Activated CD4-positive, alpha-beta T cell treated with anti-CD3 and anti-CD28 coated beads for 36 hours (primary cell): ENCODE measurements at places on chromosomes 5 and 9. TPM values are rescaled to one million over a fixed set of nuclear protein-coding genes. Genes with fewer than 3 reads are reported as not detected.
A peak's percentile ranks its signal among the peaks of the same experiment; 100 is the strongest.

DNA sequence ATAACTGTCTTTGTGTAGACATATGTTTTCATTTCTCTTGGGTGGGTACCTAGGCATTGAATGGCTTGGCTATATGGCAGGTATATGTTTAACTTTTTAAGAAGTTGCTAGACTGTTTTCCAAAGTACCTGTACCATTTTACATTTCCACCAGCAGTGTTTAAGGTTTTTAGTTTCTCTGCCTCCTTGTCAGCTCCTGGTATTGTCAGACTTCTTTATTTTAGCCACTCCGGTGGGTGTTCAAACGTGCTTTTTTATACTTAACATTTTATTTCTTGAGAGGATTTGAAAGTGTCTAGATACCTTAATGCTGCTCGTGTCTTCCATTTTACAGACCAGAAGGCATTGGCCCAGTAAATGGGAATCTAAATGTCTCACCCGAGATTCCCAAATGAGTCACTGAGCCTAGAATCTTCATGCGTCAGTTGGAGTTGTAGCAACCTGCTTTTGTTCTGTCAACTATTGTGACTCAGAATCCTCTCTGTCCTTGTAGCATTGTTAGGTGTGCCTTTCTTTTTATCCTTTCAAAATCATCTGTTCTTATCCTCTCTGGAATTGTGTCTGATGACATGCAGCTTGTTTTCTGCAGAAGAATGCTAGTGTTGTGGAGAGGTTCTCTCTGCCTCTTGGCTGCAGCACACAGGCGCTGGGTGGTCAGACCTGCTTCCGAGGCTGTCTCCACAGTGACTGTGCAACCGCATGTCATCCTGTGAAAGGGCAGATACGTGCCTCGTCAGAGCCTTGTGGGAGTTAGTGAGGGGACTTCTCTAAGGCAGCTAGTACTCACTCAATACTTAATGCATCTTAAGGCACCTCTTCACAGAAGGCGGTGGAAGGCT, 291.8 kb downstream of the AOPEP start:
- peak; percentile 41 for DNase-seq

Gene TMC1
- total RNA-seq: not detected

Gene SEMA5A
- not detected for total RNA-seq

DNA sequence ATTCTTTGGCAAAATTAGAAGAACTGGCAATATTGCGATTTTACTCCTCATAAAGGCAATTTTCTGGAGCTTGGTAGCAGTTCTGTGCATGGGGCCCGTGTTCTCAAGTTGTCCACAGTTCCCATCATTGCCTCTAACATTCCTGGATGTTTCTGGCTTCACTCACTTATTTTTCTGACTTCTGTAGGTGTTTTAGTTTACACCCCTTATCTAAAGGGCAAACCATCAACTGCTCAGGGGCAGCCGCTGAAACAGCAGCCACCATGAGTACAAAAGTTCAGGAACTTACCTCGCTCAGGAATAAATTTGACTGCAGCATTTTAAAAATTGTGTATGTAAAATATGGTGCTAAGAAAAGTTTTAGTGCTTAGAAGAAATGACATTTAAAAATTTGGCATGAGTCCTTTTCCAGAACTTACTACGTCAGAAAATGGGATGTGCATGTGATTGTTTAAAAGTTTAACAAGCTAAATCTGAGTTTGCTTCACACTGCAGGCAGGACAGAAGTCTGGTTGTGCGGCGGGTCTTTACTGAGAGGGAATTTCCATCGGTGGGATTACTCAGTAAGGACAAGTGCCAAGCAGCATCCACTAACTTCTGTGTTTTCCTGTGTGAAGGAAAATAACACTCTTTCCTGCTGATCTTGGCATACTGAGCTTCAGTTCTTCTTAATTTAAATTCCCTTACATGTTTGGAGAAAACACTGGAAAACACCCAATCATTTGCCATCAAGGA, 261.7 kb downstream of the MAT2B start:
- no peak for DNase-seq

Gene SLC6A19
- total RNA-seq: not detected

DNA sequence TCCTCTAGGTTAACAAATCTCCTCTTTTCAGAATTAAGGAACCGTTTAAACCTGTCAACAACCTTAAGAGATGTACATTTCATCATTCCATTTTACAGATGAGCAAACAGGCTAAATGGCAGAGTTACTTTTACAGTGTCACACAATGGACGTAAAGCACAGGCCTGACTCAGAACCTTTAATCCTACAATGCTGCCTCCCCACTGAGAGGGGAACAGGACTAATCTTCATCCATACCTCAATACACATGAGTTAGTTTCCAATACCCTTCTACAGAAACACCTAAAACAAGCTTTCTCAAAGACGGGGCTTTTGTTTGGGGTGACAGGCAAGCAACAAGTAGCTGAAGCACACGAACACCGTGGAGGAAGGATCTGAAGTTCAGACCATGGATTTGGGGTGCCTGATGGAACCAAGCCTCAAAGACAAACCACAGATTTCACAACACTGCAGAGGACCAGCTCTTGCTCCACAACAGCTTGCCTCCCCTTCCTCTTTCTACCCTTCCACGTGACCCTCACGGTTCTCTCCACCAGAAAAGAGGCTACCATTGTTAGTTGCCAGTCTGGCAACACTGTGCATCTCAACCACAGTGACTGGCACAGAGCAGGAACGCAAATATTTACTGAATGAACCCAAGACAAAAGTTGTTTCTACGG, 1.8 kb downstream of the RNF130 start:
- DNase-seq: no peak

Gene LCN12
- total RNA-seq: 1.1 TPM

Gene ADAMTS13
- 1.7 TPM for total RNA-seq

Gene SOX30
- total RNA-seq: 0.18 TPM

DNA sequence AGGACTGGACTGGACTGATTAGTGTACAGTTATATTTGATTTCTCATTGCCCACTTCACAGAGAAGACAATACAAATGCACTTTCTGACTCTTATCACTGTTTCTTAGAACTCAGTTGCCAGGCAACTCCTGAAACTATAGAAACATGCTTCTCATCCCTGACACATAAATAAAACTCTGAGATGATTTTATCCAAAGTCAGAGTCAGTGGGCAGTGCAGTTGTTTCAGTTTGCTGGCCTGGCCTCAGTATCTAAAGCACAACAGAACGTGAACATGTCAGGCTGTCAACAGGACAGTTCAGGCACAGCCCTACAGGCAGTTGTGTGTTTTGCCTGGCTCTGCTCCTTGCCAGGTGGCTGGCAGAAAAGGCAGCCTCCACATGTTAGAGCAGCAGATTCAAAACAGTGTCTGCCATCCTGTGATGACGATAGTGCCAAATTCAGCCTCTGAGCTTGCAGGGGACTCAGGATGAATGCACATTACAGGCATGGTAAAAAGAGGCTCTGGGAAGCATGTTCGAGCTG, 65.1 kb upstream of the CCDC152 start:
- peak; percentile 5 for DNase-seq

Gene UNC13B
- 2.7 TPM for total RNA-seq

- peak; percentile 47 for DNase-seq
Measured at GRCh38 chr9:89442501-89442978, 55.4 kb downstream of the SEMA4D start.

DNA sequence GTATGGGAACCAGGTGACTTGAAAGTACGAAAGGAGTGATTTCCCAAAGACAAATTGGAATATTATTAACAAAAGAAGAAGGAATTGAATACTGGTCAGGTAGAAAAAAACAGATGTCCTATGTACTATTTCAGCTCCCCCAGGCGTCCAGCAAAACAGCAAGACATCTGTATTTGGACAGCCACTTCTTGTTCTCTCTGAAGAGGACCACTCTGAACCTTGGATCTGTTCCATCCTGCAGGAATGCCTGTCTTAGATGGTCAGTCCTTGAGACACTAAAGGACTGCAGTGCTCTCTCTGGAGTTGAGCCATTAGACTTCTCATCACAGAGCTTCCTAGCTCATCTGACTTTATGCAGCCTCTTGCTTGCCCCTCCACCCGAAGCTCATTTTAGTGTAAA, 74.4 kb upstream of the RARS1 start:
- no peak for DNase-seq

GRCh38 chr5:102453716-102454115, 45.1 kb downstream of the SLCO6A1 start:
- no peak for DNase-seq

DNA sequence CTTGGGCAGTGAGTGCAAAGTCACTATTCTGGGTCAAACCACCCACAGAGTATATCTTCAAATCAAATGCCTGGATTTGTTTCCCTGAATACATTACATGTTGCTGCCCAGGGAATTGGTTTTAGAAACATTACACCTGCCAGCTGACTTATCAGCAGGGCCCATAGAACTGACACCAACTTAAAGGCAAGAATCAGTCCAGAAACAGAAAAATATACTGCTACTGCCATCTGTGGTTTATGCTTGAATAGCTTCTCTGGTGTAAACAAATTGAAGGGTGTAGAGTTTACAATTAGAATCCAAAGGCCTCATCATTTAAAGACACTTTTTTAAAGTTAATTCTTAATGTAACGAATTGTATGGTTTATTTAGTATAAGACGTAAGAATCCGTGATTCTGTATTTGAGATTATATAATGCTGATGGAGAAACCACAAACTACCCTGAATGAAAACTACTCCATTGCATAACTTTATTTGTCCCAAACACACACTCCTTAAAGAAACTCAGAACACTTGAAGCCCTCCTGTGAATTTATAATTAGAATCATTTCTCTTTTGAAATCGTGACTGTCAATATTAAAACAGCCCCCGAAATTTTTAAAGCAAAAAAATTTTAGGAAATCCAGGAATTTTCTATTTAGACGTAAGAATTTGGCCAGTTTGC, 6.2 kb downstream of the NR6A1 start:
- no peak for DNase-seq

DNA sequence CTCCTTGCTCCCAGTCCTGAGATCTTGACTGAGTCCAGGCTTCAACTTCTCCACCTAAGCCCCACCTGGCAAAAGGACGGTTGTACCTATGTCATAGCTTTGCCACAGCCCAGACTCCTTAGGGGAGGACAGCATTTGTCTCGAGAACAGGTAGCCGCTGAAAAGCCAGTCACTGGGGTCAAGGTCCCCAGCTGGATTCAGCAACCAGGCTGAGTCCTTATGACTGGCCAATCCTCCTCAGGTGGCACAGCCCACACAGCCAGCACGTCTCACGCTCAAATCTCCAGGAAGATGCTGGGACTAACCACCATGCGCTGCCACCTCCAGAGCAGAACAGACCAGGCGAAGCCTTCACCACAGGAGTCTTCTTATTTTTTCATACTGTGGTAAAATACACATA, 27.9 kb upstream of the SMU1 start:
- DNase-seq: no peak

- DNase-seq: no peak
Measured at GRCh38 chr5:165351342-165351741, 1845.9 kb downstream of the MAT2B start.

DNA sequence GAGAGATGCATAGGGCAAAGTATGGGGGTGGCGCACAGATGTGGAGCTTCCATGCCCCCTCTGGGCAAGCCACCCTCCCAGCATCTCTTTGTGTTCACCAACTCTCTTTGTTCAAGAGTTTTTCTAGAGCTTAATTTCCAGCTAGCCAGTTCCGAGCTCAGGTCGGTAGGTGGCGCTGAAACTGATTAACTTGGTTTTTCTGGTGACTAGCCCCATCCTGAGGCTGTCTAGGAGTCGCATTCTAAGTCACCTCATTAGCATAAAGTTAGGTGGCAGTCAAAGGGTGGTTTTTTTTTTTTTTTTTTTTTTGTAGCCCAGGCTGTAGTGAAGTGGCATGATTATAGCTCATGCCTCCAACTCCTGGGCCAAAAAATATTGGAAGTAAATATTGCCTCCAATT, 476.4 kb downstream of the KDM4C start:
- DNase-seq: peak; percentile 76

DNA sequence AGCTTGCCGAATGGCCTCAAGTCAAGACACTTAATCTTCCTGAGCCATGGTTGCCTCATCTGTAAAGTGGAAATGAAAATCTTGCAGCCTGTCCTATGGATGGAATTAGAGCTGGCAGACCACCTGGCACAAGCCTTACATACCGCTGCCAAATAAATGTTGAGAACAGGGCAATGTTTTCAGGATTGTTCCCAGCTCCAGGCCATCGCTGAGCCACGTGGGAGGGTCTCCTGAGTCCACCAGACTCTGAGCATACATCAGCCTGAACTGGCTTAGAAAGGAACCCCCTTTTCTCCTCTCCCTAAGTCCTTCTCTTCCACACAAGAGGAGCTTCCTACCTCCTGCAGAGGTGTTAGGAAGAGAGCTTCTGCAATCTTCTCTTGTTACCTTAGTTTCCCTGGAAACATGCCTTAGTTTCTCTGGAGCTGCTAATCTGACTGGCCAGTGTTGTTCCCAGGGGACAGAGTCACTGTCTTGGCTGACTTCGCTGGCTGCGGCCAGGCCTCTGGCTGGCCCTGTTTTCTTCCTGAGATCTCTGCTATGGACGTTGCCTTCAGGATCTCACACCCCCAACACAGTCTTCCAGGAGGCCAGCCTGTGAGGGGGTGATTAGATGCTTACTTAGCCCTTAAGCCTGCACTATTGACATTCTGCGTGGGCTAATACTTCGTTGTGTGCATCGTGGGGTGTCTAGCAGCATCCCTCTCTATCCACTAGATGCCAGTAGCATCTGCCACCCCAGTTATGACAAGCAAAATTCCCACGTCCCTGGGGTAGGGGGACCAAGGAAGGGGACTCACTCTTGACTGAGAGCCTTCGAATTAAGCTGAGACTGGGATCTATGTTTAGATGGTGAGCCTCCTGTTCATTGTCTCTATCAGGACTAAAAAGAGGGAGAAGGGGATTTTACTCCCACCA, 62.2 kb downstream of the BOD1 start:
- no peak for DNase-seq

Gene ARRDC1
- total RNA-seq: 32.4 TPM

Gene SPINK6
- not detected for total RNA-seq

DNA sequence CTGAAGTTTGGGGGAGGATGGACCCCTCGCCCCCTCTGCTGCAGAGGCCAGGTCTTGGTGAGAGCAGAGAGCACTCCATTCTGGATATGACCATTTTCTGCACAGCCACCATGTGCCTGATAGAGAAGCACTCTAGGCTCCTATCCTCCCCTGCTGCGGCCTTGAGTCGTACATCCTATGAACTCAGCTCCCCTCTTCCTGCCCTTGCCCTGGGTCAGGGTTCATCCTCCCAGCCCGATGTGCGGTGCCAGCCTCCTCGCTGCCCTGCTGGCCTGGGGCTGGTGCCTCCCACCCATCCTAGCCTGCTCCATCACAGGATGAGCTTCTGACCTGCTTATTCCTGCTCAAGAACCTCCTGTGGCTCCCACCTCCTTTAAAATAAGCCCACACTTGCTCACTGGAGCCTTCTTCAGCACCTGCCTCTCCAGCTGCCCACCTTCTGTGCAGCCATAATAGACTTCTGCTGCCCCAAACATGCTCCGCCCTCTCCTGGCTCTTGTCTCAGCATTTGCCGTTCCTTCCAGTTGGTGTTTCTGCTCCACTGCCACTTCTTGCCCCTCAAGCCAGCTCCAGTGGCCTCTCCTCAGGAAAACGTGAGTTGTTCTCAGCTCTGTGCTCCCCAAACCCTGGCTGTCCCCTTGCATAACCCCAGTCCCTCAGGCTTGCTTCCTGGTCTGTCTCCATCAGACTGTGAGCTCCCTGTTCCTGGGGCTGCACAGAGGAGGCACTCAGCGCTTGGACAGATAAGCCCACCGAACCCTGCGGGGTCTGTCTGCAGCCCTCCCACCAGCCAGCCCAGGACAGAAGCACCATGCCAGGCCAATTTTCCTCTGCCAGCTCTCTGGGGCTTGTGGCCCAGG, 22.3 kb upstream of the TTLL11 start:
- DNase-seq: no peak

Gene C9orf43
- 0.91 TPM for total RNA-seq
